ENCODE measurements at places on chromosomes 5 and 9.

- DNase-seq, result no peak
These were observed 43.6 kb downstream of the TSPAN17 start for GRCh38 chr5:176690911-176691310.

- no peak for DNase-seq
These were observed 119.0 kb downstream of the FBXL7 start for GRCh38 chr5:15618938-15619337.

GRCh38 chr5:121299153-121299552 lies 552.5 kb upstream of the FTMT start:
- DNase-seq, result no peak

DNA sequence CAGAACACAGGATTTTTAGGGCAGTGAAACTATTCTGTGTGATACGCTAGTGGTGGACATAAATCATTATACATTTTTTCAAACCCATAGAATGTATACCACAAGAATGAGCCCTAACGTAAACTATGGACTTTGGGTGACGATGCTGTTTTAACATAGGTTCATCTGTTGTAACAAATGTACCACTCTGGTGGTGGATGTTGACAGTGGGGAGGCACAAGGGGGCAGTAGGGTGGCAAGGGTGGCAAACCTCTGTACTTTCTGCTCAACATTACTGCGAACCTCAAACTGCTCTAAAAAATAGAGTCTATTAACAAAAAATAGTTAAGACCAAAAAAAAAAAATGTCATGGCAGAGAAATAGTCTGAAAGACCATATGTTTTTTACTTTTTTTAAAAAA lies 9.1 kb upstream of the MVB12B start:
- DNase-seq, result peak; percentile 13

GRCh38 chr5:67873935-67874334 lies 341.6 kb upstream of the PIK3R1 start:
- no peak for DNase-seq

DNA sequence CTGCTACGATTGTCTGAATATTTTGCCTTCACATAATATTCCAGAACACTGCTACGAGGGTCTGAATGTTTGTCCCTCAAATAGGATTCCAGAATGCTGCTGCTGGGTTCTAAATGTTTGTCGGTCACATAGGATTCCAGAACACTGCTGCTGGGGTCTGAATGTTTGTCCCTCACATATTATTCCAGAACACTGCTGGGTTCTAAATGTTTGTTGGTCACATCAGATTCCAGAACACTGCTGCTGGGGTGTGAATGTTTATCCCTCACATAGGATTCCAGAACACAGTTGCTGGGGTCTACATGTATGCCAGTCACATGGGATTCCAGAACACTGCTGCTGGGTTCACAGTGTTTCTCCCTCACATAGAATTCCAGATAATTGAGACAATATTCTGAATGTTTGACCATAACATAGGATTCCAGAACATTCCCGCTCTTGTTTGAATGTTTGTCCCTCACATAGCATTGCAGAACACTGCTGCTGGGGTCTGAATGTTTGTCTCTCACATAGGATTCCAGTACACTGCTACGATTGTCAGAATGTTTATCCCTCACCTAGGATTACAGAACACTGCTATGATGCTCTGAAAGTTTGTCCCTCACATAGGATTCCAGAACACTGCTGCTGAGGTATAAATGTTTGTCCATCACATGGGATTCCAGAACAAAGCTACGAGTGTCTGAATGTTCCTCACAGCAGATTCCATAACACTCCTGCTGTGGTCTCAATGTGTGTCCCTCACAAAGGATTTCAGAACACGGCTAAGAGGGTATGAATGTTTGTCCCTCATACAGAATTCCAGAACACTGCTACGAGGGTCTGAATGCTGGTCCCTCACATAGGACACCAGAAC lies 201.8 kb downstream of the FOXD4L6 start:
- no peak for DNase-seq

GRCh38 chr9:91117959-91118703 lies 243.6 kb downstream of the AUH start:
- DNase-seq, result no peak

All from MG63 (cell line).